ENCODE measurements at places on chromosomes 4 and X.
A peak's percentile ranks its signal among the peaks of the same experiment; 100 is the strongest.

- no peak for DNase-seq
Observed at GRCh38 chrX:149282909-149283308, 222.2 kb downstream of the IDS start.

GRCh38 chrX:136065044-136065671 is 79.9 kb downstream of the SLC9A6 start:
- DNase-seq, result peak; percentile 51

DNA sequence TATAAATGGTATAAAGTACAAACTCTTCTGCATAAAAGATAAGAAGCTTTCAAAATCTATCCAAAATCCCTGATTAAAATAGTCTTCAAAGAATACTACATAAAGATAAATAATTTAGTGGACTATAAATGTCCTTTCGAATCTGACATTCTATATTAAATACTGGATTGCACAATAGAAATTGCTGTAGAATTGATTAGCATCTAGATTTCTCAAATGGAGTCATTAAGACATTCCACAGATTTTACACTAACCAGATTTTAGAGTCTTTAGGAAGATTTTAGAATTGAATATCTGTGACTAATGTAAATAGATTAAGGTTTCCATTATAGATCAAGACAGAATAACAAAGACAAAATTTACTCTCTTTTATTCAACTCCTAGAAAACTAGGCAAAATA is 663.9 kb downstream of the STPG2 start:
- DNase-seq, result no peak

DNA sequence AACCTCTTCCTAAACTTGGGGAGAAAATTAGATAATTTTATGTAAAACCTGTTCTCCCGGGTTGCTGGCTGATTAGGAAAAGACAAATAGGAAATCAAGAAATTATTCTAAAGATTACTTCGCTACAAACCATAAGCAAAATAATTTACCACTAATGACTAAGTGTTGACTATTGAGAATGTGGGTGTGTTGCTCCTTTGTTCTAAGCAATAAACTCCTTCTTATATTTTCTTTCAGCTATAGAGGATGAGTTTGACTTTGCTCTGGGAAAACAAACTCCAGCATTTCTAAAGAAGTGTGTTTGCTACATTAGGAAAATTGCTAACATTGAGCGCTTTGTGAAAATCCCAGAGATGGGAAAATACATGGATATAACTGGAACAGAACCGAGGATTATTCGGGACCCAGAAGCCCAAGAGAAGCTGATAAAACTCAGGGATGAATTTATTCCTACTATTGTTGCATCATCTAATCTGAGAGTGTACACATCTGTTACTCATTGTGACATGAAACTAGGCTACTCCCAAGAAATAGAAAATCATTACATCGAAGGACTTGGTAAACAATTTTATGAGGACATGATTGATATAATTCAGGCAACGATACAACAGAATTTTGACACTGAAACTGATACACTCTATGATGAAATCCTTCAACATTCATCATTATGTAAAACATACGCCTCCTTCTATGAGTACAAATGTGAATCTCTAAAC is 194.2 kb downstream of the NWD2 start:
- no peak for DNase-seq

GRCh38 chr4:85715991-85716737 is 241.2 kb downstream of the ARHGAP24 start:
- no peak for DNase-seq

DNA sequence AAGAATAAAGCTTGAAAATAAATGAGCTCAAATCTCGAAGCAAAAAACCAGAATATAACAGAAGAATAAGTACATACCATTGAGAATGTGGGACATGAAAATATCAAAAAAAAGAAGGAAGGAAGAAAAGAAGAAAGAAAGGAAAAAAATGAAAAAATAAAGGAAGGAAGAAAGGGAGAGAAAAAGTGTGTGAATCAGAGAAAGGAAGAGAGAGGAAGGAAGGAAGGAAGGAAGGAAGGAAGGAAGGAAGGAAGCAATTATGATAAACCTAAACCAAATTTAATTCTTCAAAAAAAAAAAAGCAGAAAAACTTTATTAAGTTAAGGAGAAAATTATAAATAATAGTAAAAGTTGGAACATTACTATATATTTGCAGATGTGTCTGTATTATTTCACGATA is 949.8 kb downstream of the NLGN4X start:
- no peak for DNase-seq
